ENCODE measurements at places on chromosomes 13 and 19.

GRCh38 chr13:48647625-48648024 is 6.1 kb upstream of the CYSLTR2 start:
- DNase-seq = no peak

- no peak for DNase-seq
These were observed 72.5 kb upstream of the MRI1 start for GRCh38 chr19:13691569-13692435.

DNA sequence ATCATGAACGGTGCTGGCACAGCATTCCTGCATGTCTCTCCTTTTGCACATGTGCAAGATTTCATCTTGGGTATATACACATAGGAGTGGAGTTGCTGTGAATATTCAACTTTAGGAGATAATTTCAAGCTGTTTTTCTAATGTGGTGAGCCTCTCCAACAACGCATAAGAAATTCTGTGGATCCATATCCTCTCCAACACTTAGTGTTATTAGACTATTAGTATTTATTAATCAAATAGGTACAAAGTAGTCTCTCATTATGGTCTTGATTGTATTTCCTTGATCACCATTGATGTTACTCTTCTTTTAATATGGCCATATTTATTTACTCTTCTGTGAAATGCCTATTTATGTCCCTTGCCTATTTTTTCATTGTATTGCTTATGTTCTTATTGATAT is 114.5 kb downstream of the URI1 start:
- DNase-seq = no peak

DNA sequence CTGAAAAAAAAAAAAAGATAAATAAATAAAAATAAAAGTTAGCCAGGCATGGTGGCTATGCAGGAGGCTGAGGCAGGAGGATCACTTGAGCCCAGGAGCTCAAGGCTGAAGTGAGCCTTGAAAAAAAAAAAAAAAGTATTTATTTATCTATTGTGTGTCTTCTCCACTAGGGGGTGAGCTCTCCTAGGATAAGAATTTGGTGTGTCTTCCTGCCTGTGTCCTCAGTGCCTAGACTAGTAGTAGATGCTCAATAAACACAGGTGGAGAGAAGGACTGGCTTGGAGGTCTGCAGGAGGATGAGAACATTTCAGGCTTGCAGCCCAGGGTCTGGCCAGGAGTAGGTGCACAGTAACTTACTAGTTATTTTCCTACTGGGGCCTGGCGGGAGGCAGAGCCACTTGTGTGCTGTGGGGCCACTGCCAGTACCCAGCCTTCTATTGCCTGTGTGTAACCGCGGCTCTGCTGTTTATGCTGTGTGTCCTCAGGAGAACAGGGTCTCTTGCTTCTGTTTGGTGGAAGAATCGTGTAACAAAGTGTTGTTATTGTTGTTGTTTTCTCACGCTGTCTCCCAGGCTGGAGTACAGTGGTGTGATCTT is 5.4 kb downstream of the LMTK3 start:
- no peak for DNase-seq

DNA sequence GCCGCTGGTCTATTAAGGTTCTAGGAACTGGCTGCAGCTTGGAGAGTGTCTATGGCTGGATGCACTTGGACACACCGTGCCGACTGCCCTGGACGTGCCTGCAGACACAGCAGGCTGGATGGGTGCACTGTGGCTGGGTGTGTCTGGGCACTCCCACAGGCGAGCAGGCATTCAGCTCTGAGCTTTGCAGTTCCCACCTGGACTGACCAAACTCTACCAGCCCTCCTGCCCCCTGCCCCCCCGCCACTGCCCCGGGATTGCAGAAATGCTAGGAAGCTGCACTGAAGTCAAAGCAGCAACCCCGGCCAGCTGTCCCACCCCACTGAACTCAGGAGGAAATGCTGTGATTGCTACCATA is 7.0 kb upstream of the LRP3 start:
- DNase-seq = no peak
